ENCODE measurements at places on chromosomes 16 and 17.

GRCh38 chr17:48492401-48493298, 38.2 kb downstream of the HOXB1 start:
- peak; percentile 80 for DNase-seq

DNA sequence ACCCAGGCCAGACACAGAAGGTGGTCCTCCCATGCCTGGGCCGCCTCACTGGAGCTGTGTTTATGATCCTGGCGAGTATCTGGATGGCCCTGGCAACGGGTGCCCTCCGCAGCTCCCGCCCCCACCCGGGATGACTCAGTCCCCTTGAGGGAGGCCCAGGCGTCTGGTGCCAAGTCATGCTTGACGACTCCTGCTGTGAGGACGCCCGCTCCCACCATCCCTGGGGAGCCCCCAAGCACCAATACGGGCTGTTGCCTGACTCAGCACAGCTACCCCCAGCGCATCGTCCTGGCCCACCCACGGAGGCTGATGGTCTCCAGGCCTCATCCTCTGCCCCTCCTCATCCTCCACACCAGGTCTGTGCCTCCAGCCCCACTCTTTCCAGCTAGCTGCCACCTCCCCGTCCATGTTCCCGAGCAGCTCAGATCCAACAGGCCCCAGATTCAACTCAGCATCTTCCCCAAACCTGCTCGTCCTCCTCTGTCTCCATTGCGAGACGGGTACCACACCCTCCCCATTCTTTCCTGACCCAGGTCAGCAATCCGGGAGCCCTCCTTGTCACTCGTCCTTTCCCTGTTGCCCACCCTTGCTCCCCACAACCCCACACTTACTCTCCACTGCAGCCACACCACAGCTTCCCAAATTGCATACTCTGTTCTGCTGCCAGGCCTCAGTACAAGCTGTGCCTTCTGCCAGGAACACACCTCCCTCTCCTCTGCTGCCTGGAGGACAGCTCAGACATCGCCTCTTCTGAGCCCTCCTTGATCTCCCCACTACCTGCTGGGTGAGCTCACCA, 2.6 kb downstream of the CAMKK1 start:
- peak; percentile 95 for DNase-seq

DNA sequence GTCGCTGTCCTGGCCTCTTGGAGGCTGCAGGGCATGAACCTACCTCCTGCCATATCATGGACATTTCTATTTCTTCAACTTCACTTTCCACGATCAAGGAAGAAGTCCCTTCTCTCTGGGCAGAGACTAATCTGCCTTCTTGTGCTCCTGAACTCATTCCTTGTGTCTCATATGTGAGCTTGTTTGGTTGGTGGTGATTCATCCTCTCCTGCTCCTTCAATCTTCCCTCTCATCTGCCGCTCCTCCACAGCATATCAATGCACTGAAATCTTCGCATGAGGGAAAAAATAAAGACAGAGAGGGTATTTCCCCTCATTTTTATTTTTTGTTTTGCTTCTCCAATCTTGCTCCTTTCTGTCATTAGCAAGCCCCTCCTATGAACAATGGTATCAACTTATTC, 571.7 kb upstream of the GOT2 start:
- no peak for DNase-seq

DNA sequence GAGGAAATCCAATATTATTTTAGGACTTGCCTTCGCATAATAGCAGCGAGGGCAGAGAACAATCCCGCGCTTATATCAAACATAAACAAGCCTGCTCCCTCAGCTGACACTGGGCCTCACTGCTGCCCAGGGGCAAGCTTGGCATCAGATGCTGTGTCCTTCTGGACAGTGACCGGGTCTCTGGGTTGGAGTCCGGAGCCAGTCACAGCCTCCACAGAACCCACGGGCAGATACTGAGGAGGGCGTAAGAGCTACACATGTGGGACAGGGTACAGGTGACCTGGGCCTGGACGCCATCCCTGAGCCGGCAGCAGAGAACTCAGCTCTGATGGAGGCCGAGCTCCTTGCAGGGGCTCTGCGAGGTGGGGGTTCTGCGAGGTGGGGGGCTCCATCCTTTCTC, 14.7 kb upstream of the ZNF469 start:
- DNase-seq: no peak

- no peak for DNase-seq
These were observed 244.4 kb downstream of the HS3ST3B1 start for GRCh38 chr17:14545156-14545906.

GRCh38 chr17:76793775-76794174, 55.9 kb downstream of the MFSD11 start:
- DNase-seq: peak; percentile 49
